Cardiac septum (tissue), 1 donor: ENCODE measurements at places on chromosomes 3 and 15. TPM values are rescaled to one million over a fixed set of nuclear protein-coding genes. Genes with fewer than 3 reads are reported as not detected.

NEK10 gene
- 3.3 TPM for total RNA-seq

CDC25A gene
- 0.32 TPM for total RNA-seq

DNA sequence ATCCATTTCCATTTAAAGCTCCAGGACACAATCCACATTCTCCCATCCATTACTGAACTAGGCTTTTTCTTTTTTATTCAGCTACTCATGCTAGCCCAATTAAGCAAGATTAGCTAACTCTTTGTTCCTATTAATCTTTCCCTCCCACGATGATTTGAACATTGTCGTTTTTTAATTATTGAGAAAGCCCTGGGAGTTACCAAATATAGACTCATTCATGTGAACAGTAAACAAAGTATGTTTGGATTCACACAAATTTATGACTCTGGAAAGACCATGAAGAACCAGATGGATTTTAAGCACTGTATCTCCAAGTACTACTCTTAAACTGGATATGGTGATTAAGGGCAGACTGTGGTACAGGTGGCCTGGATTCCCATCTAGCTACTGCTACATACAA is 82.2 kb downstream of the STRIT1 start:
- no peak for DNase-seq

ARGFX gene
- total RNA-seq, result not detected
